ENCODE measurements at places on chromosomes 16 and 17.
A peak's percentile ranks its signal among the peaks of the same experiment; 100 is the strongest.

DNA sequence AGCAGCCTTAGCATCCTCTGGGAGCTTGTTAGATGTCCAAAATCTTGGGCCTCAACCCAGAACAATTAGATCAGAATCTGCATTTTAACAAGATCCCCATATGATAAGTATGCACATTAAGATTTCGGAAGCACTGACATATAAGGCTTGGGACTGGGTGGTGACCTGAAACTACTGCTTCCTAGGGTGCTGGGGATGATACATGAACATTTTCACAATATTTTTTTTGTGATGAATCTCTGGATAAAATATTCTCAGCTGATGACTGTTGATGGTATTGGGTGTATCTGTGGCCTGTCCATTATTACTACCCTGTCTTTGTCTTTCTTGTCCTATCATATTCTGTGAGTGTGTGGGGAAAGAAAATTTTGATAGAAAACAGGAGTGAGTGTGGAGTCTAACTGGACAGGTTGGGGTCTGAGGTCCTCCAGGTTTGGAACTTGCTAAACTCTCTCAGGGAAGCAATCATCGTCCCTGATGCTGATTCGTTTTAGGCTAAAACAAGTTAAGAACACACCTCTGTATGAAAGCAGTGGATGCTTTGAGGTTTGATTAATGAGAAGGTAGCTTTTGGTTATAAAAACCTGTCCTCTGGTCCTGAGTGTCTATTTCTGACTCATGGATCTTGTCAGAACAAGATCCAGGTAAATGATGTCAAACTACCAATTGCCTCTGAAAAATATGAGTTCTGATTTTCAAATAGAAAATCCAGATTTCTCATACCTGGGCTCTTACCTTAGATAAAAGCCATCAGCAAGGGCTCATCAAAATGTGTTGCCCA lies 23.2 kb downstream of the KRT23 start:
- DNase-seq, result no peak

GRCh38 chr16:84548971-84549844 lies 44.7 kb upstream of the MEAK7 start:
- DNase-seq, result peak; percentile 16

- DNase-seq, result peak; percentile 54
Observed at GRCh38 chr16:87317750-87318644, 805 bp upstream of the C16orf95 start.

DNA sequence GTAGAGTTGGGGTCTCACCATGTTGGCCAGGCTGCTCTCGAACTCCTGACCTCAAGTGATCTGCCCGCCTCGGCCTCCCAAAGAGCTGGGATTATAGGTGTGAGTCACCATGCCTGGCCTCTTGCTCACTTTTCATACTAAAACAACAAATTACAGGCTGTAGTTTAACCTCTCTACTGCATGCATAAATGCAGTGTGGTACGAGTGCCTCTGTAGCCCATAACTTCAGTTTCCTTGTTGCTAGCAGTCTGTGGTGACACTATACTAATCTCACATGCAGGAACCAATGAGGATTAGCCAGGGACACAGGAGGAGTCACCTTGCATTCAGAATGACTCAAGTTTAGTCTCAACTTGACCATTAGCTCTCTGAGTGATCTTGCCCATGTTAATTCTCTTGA lies 20.1 kb downstream of the HMOX2 start:
- DNase-seq, result no peak

- no peak for DNase-seq
Observed at GRCh38 chr17:27530764-27531391, 74.6 kb downstream of the KSR1 start.

DNA sequence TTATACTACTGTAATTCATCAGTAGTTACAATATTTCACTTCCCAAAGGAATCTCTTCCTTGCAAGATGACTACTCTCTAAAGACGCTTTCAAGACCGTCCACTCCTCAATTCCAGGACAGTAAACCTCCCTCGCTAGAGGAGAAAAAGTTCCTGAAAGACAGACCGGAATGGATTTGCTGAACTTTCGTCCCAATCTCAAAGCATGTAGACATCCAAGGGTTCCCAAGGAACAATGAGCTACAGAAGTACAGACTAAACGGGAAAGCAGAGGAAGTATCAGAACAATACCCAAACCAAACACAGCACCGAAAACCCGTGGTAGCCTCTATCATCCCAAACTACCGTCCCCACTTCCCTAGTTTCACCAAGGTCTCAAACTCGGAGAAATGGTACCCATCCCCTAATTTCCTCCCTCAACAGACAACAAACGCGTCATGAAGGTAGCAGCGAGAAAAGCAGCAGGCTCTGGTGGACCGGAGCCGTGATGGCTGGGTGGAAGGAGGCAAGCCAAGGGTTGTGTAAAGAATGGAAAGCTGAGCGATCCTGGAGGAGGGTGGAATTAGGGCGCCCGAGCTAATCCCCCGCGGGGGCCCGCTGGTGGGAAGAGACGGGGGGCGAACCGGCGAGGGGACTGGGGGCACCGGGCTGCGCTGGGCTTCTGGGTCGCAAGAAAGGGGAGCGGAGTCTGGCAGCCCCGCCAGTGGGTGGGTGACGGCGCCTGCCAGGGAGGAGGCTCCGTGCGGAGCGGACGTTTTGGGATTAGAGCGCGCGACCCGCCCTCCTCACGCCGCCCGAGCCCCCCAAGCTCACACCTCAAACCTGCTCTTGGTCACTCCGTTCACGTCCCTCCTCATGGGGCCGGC lies 647 bp downstream of the FBXL20 start:
- peak; percentile 38 for DNase-seq

DNA sequence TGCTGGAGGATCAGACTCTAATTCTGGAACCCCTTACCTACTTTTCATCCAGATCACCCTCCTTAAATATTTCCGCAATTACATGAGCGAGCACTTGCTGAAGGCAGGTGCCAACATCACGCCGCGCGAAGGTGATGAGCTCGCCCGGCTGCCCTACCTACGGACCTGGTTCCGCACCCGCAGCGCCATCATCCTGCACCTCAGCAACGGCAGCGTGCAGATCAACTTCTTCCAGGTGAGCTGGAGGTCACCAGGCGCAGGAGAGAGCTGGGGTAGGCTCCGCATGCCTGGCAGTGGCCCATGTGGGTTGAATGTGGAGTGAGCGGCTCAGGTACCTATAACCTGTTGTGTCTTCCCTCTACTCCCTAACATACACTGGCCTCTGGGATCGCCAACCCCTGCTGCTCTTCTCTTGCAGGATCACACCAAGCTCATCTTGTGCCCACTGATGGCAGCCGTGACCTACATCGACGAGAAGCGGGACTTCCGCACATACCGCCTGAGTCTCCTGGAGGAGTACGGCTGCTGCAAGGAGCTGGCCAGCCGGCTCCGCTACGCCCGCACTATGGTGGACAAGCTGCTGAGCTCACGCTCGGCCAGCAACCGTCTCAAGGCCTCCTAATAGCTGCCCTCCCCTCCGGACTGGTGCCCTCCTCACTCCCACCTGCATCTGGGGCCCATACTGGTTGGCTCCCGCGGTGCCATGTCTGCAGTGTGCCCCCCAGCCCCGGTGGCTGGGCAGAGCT lies 10.9 kb downstream of the PLK1 start:
- no peak for DNase-seq

Data from activated T-cell treated with anti-CD3 and anti-CD28 coated beads, Interleukin-2, amount 50 U/mL, for 72 hours (primary cell).